ENCODE measurements at places on chromosomes 5 and 9.

DNA sequence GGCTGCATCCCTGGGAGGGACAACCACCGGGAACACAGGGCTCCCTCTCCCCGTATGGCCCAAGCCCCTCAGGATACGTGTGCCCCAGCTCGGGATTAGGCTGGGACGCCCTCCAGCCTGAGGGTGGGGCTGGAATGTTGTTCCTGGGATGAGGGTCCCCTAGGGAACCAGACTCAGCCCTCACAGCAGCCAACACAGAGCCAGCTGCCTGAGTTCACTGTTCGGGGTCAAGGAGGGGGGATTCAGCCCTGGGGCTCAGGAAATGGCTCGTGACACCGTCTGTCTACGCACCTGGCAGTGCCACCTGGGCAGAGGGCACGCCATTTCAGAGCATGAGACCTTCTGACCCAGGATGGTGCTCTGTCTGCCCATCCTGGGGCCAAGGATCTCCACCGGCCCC is 8.9 kb downstream of the RNF44 start:
- DNase-seq: no peak

GRCh38 chr5:112793201-112793600 is 55.5 kb downstream of the APC start:
- DNase-seq: no peak

DNA sequence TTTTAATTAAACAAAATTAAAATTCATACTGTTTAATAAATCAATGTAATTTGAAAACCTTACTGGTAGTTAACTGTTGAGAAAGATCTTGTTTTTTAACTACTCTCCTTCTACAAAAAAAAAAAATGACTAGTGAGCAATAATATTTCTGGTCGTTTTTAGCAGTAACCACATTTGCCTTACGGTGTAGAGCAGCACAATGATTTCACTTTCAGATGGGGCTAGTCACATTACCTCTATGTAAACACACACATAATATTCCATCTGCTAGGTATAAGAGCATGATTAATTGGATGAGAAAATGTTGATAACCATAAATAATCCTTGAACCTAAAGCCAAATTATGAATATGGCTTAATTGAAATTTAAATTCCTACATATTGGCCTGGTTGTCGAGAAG is 198.1 kb downstream of the CHSY3 start:
- DNase-seq: no peak

DNA sequence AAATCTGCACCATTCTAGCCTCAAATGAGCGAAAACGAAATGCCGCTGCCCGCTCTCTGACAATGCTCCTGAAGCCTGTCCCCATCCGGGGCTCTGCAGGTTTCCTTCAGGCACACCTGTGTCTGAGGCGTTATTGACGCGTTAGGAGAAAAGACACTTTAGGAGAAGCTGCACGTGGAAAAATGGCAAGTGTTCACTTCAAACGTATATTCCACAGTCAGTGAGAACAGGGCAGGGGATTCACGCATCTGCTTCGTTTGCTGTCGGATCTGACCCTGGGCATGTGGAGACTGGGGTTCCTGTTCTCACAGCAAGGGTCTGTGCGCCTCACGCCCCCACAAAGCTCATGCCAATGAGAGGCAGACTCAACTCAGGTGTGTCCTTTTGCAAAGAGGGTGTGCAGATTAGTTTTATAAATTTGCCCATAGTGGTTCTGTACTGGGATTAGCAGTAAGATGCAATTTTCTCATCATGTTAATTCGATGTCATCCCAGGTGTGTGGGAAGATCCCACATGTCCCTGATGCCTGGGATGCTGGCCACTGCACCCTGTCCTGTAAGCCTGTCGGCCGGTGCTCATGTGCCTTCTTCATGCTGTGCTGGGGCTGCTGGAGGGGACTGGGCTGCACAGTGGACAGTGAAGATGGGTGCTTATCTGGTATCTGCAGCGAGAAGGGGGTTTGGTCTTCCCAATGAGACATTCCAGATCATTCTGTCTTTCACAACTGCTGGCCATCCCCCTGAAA is 11.2 kb upstream of the TBC1D9B start:
- no peak for DNase-seq

GRCh38 chr5:132371603-132371994 is 2.1 kb downstream of the SLC22A5 start:
- no peak for DNase-seq

GRCh38 chr5:56160723-56161438 is 72.2 kb downstream of the ANKRD55 start:
- no peak for DNase-seq

Measured in stimulated activated CD4-positive, alpha-beta T cell treated with anti-CD3 and anti-CD28 coated beads, Interleukin-2, amount 100 ng/mL, for 24 hours (primary cell).